NCI-H1436 (cell line): ENCODE measurements at places on chromosomes 2 and 18.

GRCh38 chr2:149892563-149892962 lies 305.0 kb upstream of the MMADHC start:
- no peak for DNase-seq

DNA sequence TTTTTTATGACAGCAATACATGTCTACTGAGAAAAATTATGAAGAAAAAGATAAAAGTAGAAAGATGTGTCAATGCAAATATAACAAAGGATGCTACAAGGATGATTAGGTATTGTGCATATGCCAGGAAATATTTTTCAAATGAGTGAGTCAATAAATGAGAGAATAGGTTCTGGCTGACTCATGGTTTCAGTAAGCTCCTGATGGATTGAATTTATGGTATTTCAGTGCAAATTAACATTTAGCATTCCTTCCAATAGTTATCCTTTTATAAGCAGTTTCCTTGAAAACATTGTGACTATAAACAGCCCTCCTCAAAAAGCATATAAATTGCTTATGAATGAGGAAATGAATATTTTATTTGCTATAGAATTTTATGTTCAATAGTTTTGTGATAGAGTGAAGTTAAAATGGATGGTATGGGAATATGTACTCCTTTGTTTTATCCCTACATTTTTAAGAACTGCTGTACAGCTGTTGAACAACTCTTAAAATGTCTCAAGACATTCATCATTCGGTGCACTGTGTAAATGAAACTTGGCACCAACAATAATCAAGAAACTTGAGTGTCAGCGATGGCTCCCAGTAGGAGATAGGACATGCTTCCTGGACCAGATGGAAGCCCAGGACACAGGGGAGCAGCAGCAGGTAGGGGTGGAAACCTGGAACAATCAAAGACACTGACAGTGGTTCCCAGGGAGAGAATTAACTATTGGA lies 144.7 kb downstream of the PMAIP1 start:
- no peak for DNase-seq

DNA sequence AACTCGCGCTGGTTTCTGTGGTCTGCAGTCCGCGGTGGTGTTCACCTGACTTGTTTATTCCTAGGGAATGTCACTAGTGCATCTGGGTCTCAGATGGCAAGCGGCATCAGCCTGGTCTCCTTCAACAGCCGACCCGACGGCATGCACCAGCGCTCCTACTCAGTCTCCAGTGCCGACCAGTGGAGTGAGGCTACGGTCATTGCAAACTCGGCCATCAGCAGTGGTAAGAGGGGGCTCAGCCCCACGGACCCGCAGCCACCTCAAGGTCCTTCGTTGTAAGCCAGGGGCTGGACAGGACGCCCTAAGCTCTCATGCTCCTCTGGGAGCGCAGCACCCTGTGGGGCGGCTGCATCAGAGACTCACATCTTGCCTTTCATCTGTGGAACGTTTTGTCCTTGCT lies 237.5 kb downstream of the GBX2 start:
- DNase-seq, result no peak

- DNase-seq, result no peak
Measured at GRCh38 chr2:108967757-108968156, 21.3 kb downstream of the EDAR start.

- DNase-seq, result no peak
Measured at GRCh38 chr18:2442726-2443275, 128.5 kb downstream of the METTL4 start.

- DNase-seq, result no peak
Measured at GRCh38 chr18:64171576-64171975, 22.7 kb upstream of the LINC00305 start.
